Renal cortex interstitium (tissue), 15 donors: ENCODE measurements at places on chromosomes 7 and 10.

DNA sequence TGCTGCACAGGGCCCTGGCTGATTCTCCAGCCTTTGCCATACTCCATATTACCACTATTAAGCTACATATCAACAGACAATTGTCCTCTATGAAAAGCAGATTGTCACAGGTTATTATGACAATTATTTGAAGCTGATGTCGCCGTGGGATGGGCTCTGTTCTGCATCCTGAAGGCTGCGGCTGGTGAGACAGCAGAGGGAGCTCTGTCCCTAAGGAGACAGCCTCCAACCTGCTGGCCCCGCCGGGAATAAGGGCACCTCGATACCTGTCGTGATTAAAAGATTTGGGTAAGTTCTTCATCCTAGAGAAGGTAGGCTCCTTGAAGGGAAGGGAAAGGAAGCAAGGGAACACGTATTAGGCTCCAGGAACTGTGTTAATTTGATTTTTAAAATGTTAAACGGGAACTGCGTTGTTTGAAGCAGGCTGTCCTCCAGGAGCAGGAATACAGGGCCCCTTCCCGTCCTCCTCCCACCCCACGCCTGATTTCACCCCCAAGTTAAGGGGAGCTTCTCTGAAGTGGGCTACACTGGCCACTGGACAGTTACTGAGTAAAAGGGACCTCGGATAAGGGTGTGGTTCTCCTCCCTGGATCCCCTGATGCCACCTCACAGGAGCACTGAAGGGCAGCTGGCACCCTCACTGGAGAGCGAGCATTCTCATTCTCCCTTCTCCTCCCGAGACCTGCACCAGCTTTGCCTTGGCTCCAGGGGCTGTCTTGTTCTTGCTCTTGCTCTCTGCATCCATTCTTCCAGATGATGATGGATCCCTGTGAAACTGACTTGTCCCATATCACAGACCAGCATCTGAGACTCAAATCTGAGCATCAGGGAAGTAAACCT is 11.8 kb upstream of the TIAL1 start:
- DNase-seq: no peak

GRCh38 chr10:100774223-100774622 is 28.8 kb downstream of the PAX2 start:
- no peak for DNase-seq

- no peak for DNase-seq
Measured at GRCh38 chr7:88260719-88261118, 40.9 kb upstream of the SRI start.

GRCh38 chr7:135731131-135731530 is 3.1 kb upstream of the SLC13A4 start:
- no peak for DNase-seq

DNA sequence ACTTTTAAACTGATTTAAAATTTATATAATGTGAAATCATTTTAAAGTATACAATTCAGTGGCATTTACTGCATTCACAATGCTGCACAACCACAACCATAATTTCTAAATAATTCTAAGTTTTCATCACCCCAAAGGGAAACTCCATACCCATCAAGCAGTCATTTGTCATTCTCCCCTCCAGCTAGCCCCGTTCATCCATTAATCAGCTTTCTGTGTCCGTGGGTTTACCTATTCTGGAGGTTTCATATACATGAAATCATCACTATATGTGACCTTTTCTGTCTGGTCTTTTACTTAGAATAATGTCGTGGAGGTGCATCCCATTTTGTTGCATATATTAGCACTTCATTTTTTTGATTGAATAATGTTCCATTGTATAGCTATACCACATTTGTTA is 214.1 kb downstream of the ADK start:
- DNase-seq: no peak

DNA sequence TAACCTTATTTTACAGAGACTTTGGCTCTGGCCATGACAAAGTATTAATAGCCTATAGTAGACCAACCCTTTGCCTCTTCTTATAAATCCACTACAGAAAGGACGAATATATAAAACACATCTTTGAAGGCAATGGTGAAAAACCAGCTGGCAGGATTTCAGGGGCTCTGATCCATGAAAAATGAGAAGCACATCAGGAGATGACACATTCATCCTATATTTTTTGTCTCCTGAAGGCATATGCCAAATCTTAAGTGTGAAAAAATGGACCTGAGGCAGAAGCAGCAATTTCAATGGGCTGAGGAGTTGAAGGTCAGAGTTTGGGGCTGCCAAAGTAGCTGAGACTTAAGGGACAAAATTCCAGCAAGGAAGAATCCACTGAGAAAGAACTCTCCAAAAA is 14.4 kb downstream of the RNF216 start:
- DNase-seq: no peak

GRCh38 chr7:135383525-135384175 is 126.3 kb downstream of the CNOT4 start:
- DNase-seq: no peak

GRCh38 chr10:113982296-113982695 is 61.4 kb upstream of the ADRB1 start:
- no peak for DNase-seq

DNA sequence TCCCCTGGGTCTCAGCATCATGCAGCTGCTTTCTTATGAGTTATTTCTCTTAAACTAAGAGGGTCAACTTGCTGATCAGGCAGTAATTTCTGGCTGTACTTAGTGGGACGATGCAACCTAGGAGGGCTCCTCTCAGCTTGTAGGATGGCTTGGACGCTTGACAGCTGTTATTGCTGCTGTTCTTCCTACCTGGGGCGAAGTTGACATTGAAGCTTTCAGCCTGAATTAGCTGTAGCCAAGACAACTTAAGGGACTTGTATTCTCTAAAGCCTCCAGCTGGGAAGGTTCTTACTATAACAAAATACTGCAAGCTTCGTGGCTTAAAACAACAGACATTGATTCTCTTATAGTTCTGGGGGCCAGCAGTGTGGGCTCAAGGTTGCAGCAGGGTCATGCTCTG is 224.9 kb downstream of the ACTR3B start:
- no peak for DNase-seq

DNA sequence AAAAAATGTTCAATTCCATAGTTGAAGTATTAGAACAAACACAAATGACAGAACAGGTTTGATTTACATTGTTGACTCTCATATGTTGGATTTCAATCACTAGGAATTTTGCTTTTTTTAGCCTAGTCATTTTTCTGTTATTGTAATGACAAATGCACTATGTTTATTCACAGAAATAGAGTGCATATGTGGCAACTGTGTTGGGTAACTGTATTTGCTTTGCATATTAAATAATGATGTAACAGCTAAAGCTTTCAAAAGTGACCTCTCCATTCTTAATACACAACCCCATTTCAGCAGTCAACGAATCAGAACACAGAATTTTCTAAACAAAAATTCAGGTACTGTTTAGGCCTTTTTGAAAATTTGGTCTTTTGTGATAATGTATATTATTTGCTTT is 54.0 kb upstream of the SLC26A5 start:
- DNase-seq: no peak

DNA sequence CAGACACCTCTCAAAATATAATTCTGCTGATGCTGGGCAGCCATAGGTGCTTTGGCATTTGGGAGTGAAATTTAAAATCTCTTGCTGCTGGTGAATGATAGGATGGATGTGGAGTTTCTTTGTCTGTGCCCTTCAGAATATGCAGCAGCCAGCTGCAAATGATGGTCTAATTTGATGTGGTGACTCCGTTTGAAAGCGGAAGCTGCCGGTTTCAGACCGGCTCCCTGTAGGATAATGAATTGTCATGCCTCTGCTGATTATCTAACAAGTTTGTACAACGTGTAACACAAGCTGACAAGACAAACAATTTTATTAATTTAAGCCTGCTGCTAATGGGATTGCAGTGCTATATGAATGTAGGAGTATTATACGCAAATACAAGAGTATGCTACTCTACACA is 103.5 kb downstream of the SND1 start:
- DNase-seq: no peak

- DNase-seq: no peak
Measured at GRCh38 chr10:77333610-77334340, 303.8 kb downstream of the KCNMA1 start.

GRCh38 chr7:39851466-39852045 is 98.5 kb upstream of the CDK13 start:
- DNase-seq: no peak

DNA sequence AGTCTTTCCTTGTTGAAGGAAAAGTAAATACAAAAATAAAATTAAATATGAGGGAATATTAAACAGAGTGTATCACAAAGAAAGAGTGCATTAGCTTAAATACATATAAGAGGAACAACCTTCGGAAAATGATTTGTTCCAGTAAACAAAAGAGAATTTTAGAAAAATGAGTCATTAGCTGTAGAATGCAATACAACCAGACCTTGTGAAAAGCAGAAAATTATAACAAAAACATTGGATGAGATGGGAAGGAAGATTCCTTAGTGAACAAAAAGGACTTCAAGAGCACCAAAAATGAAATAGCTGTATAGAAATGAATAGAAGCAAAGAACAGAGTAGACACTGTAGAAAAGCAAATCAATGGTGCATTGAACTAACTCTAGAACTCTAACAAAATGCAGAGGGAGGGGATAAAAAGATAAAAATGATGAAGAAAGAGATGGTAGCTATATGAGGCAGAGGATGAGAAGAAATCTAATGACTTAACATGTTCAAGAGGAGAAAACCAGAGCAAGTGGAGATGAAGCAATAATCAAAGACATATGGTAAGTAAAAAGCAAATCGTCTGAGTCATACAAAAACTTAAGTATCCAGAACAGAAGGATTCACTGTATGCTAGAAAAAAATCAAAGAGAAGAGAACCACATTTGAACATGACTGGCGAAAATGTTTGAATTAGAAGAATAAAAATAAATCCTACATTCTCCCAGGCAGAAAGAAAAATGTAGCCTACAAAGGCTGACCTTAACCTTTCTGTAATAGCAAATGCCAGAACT is 190.5 kb downstream of the TMEM26 start:
- no peak for DNase-seq

GRCh38 chr10:92993699-92994272 is 66.8 kb upstream of the CYP26C1 start:
- no peak for DNase-seq

- no peak for DNase-seq
Measured at GRCh38 chr7:45402480-45403218, 171.5 kb upstream of the ADCY1 start.

DNA sequence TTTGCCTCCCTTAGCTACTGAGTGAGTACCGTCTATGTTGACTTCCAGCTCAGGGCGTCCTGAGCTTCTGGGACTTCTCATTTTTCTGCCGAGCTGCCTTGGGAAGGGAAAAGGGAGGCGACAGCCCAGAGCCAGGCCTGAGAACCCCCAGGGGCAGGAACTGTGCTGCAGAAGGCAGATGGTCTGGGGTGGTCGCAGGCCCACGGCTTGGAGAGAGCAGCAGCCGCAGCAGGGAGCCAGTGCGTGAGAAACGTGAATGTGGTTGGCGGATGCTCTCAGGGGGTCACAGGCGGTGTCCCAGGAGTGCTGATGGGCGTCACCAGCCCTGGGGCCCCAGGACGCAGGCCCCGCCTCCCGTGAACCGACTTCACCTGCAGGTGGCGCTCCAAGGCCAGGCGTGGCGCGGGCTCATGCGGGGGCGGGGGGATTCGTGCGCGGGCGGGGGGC is 9.2 kb upstream of the PWWP2B start:
- DNase-seq: no peak

DNA sequence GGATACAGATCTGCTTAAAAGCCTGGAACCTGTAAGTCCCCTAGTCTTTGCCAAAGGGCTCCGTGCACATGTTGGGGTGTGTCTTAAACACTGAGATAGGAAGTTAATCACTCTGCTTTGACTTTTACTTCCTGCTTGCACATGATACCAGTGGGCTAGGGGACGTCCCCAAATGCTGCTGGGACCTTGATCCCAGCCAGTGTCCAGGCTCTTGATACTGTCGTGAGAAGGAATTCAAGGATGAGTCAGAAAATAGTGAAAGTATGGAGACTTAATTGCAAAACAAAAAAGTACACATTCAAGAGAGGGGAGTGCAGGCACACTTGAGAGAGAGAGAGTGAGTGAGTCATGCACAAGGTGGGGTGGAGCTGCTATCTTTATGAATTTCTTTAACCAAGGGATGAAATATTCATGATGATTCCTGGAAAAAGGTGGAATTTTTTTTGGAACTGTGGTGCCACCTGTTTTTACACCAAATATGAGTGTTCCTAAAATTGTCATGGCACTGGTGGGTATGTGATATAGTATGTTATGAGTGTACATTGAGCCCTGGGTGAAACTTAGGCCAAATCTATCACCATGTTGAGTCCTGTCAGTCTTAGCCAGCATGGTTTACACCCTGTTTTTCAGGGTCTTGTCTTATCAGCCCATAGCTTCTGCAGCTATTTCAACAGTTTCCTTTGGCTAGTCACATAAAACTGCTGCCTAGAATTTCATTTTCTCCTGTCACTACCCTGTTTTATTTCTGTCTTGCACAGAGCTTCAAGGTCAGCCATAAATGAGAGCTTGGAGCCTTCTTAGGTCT is 88.3 kb upstream of the CYP26C1 start:
- no peak for DNase-seq

GRCh38 chr7:16730937-16731336 is 22.6 kb upstream of the TSPAN13 start:
- no peak for DNase-seq

DNA sequence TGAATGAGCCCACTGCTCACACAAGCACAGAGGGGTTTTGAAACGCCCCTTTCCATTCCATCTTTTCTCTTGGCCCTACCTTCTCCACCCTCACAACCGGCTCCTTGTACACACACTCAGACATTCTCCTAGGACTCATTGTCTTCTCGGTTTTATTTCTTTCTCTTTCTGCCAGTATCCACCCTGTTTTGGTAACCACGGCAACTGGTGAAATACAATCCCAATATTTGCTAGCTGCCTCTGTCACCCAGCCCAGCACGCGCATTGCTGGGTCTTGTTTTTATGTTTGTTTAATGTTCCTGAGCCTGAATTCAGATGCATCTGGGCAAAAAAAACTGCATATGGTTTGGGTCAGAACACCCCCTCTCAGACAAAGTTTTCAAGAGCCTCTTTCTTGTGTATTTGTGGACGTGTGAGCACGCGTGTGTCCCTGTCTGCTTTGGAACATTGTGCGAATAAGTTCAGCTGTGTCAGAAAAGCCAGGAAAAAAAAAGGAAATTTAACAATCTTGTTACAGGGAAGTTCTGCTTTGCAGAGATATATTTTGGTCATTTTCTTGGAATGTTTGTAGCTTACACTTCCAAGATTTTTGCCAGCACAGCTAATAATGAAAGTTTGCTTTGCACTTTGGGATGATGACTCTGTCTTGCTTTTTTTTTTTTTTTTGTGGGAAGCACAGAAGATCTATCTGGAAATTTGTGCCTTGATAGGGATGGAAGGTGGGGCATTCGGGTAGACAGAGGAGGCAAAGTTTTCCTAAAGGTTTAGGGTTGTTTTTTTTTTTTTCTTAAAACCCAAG is 225.9 kb downstream of the TRIL start:
- no peak for DNase-seq

DNA sequence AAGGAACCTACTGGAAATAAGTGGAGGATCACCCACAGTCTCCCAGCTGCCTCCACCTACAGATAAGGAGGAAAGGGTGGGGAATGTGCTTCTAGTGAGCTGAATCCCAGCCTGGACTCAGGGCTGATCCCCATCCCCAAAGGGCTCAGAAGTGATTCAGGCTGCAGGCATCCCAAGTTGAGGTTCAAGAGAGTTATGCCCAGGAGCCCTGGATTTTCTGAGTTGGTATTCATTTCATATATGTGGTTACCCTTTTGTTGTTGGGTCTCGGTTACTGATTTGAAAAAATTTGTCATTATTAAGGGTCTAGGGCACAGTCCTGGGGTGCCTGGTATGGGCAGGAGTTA is 30.0 kb upstream of the SRGN start:
- DNase-seq: no peak
